ENCODE measurements at places on chromosomes 16 and 17.

GRCh38 chr17:81723651-81724209, 11.6 kb downstream of the SLC25A10 start:
- DNase-seq = no peak

DNA sequence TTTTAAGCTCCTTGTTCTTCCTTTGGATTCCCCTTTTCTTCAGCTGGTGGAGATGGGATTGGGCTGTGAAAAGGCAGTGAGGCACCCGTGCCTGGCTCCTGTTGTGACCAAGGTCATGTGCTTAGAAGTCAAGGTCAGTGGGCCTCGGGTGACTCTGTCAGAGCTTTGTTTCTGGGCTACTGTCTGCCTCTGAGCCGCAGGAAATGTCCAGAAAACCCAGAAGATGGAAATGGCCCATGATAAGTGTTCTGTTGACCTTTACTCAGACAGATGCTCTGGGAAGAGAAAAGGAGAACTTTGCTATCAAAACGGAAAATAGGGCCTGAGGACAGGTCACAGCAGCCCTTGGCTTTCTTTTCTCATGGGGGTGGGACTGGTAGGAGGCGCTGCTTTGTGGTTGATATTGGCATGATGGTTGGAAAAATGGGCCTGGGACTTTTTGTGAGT, 2.9 kb downstream of the ABCC1 start:
- DNase-seq = no peak

DNA sequence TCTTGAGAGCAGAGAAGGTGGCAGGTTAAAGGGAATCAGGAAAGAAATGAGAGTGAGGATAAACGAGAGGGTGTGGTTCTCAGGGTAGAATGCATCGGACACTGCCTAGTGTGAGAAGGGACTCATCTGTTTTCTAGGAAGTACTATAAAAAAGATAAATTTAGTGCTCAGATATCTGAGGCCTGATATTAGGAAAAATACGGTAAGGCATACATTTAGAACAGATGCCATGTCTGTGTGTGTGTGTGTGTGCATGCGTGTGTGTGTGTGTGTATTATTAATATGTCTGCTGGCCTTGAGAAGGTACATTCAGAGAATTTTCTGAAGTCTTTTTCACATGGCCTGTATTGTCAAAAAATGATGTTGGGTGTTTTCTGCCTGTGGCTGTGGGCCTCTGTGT, 414.8 kb downstream of the MAF start:
- DNase-seq = no peak

DNA sequence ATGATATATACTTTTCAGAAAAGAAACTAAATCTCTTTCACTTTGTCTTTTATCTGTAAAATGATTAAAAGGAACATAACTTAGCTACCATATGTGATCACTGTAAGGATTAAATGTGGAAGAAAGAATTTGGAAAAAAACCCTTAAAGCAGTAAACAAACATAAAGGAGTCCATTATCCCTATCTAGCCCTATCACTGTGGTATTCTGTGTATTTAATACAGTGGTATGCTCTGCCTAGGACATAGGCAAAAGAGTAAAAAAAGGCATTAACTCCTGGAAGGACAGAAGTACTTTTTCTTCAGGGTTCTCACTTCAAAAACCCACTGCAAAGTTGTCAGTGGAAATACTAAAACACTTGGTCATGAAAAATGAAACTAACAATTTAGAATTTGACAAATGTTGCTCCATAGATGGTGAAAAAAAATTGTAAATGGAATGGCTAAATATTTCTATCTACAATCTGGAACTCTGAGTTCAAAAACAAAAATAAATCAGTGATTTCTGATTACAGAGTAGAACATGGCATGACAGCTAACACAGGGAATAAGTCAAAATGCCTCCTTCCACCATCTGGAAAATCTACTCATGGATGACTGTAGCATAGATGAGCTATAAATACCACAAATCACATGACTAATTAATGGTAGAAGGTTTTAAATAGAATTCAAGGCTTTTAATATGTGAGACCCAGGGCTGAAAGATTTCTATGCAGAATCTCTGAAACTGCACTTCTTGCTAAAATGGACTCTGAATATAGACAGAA, 140.1 kb downstream of the ITFG1 start:
- no peak for DNase-seq

DNA sequence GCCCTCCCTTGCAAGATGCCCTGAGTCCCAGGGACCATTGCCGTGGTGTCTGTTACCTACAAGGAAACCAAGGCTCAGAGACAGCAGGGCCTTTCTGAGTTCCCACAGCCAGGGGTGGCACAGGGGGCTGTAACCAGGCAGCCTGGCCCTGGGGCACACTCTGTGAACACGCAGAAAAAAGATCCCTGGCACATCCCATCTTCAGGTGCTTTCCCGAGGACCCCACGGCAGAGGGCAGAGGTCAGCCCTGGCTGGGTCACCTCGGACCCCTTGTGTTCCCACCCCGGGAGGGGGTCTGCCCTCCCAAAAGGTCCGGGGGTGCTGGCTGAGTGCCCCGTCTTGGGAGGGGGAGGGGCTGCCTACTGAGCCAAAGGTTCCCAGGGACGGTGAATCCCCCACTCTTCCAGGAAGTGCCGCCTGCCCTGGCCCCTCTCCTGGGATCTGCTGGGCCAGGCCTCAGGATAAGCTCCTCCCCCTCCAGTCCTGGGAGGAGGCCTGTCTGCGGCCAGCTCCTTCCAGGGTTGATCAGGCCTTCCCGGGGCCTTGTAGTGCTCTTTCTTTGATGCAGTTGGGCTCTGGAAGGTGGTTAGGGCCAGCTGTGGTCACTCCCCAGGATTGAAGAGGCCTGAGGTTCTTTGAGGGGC, 8.1 kb downstream of the GLIS2 start:
- no peak for DNase-seq

DNA sequence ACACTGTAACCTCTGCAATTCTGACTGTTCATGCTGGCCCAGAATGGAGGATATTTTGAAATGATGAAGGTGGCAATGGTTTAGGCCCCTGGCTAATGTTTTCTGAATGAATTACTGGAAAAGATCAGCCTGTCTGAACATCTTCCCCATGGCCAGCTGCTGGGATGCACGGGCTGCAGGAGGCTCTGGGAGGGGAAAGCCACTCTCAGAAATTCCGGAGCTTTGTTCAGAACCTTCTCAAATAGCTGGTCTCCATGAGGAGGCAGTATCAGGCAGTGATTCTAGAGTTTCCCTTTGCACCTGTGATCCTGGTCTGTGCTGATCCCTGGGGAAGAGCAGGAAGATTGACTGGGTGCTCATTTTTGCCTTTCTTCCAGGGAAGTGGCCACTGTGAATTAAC, 5.0 kb downstream of the SLC6A2 start:
- DNase-seq = no peak
